ENCODE measurements at places on chromosomes 12 and 14. TPM values are rescaled to one million over a fixed set of nuclear protein-coding genes. Genes with fewer than 3 reads are reported as not detected.

DNA sequence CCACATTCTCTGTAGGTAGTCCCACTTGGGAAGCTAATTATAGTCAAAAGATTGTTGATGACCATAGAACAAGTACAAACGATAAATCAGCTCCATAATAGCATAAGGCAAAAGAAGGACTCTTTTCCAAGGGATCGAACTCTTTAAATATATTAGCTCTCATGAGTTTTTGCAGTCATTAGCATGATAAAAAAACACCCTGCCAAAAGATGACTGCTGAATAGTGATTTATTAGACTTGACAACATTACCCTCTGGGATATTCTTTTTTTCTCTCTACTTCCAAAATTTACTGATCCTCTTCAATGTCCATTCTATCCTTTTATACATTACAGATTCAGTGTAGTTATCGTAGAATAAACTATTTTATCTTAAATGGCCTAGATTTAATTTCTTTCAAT lies 14.2 kb downstream of the EPYC start:
- no peaks in the 10 kb centered on the region for H3K27me3 ChIP-seq
- H3K4me3 ChIP-seq, result no peak overlapping the region
- no peaks in the 10 kb centered on the region for H3K4me1 ChIP-seq

GRCh38 chr12:46933947-46934346 lies 108.2 kb upstream of the SLC38A4 start:
- H3K27me3 ChIP-seq, result no peaks in the 10 kb centered on the region
- no peak overlapping the region for H3K27ac ChIP-seq
- peak; percentile 77 for DNase-seq
- peaks cover 12% of the 10 kb centered on the region for H3K4me1 ChIP-seq
- no peak overlapping the region for H3K4me3 ChIP-seq
- no peaks in the 10 kb centered on the region for H3K36me3 ChIP-seq

DNA sequence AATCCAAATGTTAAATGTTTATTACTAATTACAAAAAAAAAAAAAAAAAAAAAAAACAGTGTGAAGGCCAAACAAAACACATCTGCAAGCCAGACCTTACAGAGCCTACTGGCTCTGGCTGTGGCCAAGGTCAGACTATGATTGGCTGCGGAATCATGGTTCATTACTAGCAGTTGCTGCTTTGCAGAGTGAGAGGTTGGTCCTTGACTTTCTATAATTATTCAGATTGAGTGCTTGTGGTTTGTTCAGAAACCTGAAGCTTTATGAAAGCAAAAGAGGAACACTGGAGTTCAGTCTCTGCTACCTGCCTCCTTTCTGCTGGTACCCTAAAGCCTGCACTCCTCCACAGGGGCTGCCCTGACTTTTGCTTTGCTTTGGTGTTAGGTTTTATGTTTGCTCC lies 550.9 kb downstream of the BCL11B start:
- H3K27ac ChIP-seq, result no peak overlapping the region
- no peak overlapping the region for H3K4me3 ChIP-seq
- DNase-seq, result no peak
- H3K4me1 ChIP-seq, result no peaks in the 10 kb centered on the region
- no peaks in the 10 kb centered on the region for H3K36me3 ChIP-seq
- peaks cover 22% of the 10 kb centered on the region for H3K27me3 ChIP-seq

DNA sequence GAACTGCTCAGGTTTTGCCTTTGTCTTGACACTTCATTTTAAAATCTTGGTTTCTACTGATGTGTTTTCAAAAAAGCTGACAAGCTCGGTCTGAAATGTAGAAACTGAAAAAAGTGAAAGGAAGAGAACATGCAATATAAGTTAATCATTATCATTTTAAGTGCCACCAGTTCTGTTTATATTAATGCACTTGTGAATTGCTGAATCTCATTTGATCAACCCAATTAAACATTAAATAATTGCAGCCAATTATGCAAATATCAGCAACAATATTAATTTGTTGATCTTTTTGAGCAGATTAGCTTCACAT lies 133.8 kb downstream of the BCAT1 start:
- no peaks in the 10 kb centered on the region for H3K36me3 ChIP-seq
- no peak overlapping the region for H3K27ac ChIP-seq
- no peak for DNase-seq
- H3K27me3 ChIP-seq, result no peaks in the 10 kb centered on the region
- no peak overlapping the region for H3K4me3 ChIP-seq

DNA sequence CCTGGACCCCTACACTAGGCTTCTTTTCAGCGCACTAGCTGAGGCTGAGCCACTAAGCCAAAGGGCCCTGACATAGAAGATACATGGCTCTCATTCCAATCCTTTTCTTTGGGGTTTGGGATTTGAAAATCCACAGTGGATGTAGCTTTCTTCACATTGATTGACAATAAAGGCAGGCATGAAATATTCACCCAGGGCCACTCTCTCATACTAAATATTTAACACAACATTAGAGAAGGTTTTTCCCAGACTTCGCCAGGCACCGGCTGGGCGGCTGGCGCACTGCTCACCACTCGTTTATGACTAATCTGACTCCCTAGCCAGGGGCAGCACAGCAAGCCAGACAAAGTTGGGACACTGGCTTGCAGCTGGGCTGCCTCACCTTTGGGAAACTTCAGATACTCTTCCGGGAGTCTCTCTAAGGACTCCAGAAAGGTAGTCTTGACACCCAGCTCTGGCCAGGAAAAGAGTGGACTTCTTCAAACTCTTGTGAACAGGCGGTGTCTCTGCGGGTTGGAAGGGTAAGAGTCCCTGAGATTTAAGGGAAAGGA lies 699 bp upstream of the HOXC11 start:
- H3K27ac ChIP-seq, result no peak overlapping the region
- no peaks in the 10 kb centered on the region for H3K36me3 ChIP-seq
- peaks cover 15% of the 10 kb centered on the region for H3K4me1 ChIP-seq
- H3K4me3 ChIP-seq, result 0 out of 2 replicates have a peak overlapping the region, but pooled peaks have one; percentile 1
- H3K27me3 ChIP-seq, result no peaks in the 10 kb centered on the region

DNA sequence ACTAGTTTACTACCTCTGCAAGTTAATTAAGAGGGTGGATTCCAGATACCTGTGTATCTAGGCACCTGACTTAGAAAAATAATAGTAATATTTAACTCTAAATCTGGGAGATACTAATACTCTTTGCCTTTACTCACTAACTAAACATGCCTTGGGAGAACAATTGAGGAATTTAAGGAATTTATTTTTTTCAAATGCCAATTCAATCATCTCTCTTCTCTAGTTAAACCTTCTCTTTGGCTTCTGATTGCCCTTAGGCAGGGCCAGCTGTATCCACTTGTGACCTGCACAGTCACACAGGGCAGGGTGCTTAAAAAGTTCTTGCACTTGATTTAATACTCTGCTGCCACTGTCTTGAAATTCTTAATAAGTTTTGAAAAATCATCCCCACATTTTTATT lies 142.4 kb downstream of the PLCZ1 start:
- H3K4me1 ChIP-seq, result peaks cover 10% of the 10 kb centered on the region
- no peak overlapping the region for H3K4me3 ChIP-seq
- H3K27ac ChIP-seq, result no peak overlapping the region
- no peaks in the 10 kb centered on the region for H3K27me3 ChIP-seq
- no peaks in the 10 kb centered on the region for H3K36me3 ChIP-seq
- DNase-seq, result peak; percentile 60

- DNase-seq, result no peak
- no peaks in the 10 kb centered on the region for H3K36me3 ChIP-seq
- no peaks in the 10 kb centered on the region for H3K27me3 ChIP-seq
- H3K4me3 ChIP-seq, result no peak overlapping the region
- no peak overlapping the region for H3K27ac ChIP-seq
- no peaks in the 10 kb centered on the region for H3K4me1 ChIP-seq
Observed at GRCh38 chr14:89283327-89284060, 133.5 kb downstream of the FOXN3 start.

GRCh38 chr14:68723808-68724268 lies 69.0 kb downstream of the ZFP36L1 start:
- no peaks in the 10 kb centered on the region for H3K4me1 ChIP-seq
- DNase-seq, result no peak
- H3K4me3 ChIP-seq, result no peak overlapping the region
- no peaks in the 10 kb centered on the region for H3K27me3 ChIP-seq

GRCh38 chr12:74922117-74922516 lies 287.5 kb downstream of the KCNC2 start:
- H3K27me3 ChIP-seq, result no peaks in the 10 kb centered on the region
- H3K4me3 ChIP-seq, result no peak overlapping the region
- H3K4me1 ChIP-seq, result no peaks in the 10 kb centered on the region
- no peaks in the 10 kb centered on the region for H3K36me3 ChIP-seq

DNA sequence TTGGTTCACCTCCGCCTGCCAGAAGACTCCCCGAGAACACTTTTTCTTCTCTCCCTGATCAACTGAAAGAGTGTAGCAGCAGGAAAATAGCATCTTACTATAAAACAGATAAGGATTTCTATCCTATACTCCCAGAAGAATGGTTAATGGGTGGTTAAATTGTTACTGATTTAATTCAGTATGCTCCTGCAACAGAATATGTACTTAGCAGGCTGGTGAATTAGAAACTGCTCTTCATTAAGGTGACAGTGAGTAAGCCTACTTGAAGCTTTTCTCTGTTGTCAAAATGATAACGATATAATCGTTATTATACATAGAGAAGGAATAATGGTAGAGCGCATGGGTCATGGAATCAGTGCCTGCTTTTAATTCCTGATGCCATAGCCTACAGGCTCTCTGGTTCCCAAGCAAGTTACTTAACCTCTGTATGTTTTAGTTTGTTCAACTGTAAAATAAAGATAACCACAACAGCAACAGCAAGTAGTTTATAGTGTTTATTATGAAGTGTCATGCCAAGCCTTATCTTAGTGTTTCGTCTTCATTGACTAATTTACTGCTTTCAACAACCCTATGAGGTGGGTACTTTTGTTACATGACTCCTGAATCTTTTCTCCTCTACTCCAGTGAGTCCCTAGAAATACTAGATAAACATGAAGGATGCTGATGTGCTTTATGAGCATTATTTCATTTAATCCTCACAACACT lies 392.6 kb downstream of the CCDC91 start:
- H3K36me3 ChIP-seq, result no peaks in the 10 kb centered on the region
- DNase-seq, result no peak
- H3K27me3 ChIP-seq, result no peaks in the 10 kb centered on the region
- no peaks in the 10 kb centered on the region for H3K4me1 ChIP-seq

DNA sequence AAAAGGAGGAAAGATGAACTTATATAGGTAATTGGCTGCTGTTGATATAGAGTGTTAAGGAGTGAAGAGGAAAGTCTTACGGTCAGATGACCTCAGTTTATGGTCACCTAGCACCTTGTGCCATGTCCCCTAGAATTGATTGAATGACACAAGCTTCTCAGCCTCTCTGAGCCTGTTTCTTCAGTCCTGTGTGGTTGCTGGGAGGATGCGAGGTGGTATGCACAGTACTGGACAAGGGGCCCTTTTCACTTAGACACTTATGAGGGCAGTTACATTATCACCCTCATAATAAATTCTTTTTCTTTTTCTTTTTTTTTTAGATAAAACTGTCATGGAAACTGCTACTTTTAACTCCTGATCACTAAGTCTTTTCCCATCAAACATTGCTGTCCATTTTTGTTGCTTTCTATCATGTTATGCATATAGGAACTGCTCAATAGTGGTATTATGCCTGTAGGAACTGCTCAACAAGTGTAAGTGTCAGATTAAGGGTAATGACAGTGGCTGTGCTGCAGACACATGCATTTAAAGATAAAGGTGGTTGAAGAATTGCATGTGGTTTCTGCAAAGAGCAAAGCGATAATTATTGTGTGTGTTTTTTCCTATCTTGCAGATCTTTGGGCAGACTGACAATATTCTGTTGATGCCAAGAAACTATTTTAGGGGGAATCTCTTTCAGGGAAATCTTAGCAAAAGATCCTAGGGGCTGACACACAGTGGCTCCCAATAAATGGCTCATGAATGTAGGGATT lies 11.6 kb downstream of the ANO6 start:
- H3K36me3 ChIP-seq, result no peaks in the 10 kb centered on the region
- DNase-seq, result no peak
- H3K27ac ChIP-seq, result no peak overlapping the region
- H3K27me3 ChIP-seq, result no peaks in the 10 kb centered on the region

DNA sequence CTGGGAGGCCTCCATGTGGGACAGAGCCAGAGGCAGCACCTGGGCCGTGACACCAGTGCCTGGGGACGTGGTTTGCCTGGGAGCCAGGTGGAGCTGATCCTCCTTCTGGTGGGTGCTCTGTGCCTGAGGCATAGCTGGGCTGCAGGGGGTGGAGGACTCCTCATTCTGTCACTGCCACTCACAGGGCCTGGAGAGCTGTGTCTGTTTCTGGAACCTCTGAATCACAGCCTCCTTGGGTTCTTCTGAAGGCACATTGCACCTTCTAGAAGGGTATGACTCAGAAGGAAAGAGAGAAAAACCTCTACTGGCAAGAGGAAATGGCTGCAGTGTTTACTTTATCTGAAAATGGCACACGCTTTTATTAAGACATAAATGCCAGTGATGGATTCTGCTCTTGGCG lies 659.8 kb downstream of the VRK1 start:
- H3K27ac ChIP-seq, result no peak overlapping the region

ANKRD13A gene
- total RNA-seq, result 118 TPM

Data from PC-3 (cell line).